ENCODE measurements at places on chromosomes 6 and 20. TPM values are rescaled to one million over a fixed set of nuclear protein-coding genes. Genes with fewer than 3 reads are reported as not detected.

DNA sequence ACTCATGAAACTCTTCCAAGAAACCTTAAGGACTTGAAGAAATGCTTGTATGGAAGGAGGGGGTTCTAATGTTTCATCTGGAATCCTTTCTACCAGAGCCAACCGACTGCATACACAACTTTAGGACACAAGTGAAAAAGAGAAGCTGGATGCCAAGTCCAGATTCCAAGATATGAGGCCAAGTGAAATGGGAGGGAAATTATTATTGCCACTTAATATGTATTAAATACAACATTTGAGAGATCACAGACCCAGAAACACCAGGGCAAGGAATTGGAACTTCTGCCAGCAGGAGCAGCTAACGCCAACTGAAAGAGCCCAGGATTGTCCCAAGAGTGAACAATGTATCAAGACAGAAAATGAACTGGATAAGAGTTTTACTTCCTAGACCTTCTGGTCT, 144.2 kb downstream of the ARHGAP18 start:
- DNase-seq, result no peak

- no peak for DNase-seq
Observed at GRCh38 chr20:54029176-54029575, 41.2 kb downstream of the BCAS1 start.

DNA sequence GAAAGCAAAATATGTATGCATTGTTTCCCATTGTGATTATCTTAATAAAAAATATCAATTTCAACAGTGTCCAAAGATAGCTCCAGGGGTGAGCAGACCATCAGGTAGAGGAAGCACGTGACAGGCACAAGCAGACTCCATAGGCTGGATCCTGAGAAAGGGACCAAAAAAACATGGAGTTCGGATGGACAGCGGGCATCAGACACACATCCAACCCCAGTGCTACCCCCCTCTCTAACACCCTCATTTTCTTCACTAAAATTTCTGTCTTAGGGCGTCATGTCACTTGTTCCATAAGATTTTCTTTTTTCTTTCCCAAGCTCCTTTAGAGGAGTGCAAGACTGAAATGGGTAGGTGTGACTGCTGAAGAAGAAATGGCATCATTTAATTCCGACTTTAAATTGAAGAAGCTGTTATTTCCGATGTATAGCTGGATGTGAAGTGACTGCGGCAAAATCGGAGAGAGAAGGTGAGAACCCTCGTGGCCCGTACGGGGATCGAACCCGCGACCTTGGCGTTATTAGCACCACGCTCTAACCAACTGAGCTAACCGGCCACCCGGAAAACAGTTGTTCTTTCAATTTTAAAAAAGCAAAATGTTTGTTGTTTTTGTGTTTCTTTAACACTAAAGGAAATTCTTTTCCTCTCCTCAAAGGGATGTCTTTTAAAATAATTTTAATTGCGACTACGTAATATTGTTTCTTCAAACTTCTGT, 10.3 kb upstream of the PRSS16 start:
- DNase-seq, result peak; percentile 30

GRCh38 chr6:149840345-149841075, 23.6 kb downstream of the LRP11 start:
- peak; percentile 66 for DNase-seq

GRCh38 chr6:134431421-134431859, 113.5 kb upstream of the SGK1 start:
- DNase-seq, result no peak

GRCh38 chr20:49948178-49948577, 12.0 kb downstream of the RNF114 start:
- DNase-seq, result no peak

GRCh38 chr6:108423982-108424705, 129.3 kb downstream of the AFG1L start:
- no peak for DNase-seq

Gene SMIM26
- 54.1 TPM for total RNA-seq

Gene PLA2G7
- not detected for total RNA-seq

Gene CLDN20
- total RNA-seq, result not detected

Gene MAP3K7
- 24.5 TPM for total RNA-seq
